LHCN-M2 (cell line): ENCODE measurements at places on chromosomes 13 and 19.

- DNase-seq, result no peak
These were observed 394.2 kb downstream of the FGF9 start for GRCh38 chr13:22064854-22065620.

DNA sequence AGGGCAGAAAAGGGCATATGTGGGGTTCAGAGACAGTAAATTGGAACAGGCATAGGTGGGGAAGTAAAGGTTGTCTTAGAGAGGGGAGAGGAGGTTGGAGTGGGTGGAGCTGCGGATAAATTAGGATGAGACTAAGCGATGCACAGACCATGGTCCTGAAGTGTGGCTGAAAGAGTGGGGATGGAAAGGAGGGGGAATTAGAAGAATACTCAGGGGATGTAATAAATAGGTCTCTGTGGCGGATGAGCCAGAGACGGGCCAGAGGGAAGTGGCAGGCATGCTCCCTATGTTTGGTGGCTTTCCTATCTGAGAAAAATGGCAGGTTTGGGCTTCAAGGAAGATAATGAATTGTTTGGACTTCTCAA lies 123.4 kb downstream of the OLFM4 start:
- DNase-seq, result no peak

GRCh38 chr13:44895953-44896335 lies 93.3 kb downstream of the NUFIP1 start:
- DNase-seq, result no peak

DNA sequence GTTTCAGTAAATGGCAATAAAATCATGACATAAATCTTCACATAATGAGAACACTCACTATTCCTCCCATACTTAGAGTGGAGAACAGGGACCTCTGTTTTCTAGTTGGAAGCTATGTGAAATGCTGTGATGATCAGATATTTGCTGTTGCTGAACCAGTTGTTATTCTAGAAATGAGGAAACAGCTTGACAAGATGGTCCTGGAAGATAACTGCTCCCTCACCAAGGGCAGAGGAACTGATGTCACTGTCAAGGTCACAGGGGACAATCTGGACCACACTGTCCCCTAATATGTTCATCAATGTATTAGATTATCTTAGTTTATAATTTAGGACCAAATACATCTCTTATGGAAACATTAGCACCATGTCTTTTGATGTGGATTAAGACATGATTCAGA lies 1173.3 kb downstream of the PCDH17 start:
- no peak for DNase-seq

DNA sequence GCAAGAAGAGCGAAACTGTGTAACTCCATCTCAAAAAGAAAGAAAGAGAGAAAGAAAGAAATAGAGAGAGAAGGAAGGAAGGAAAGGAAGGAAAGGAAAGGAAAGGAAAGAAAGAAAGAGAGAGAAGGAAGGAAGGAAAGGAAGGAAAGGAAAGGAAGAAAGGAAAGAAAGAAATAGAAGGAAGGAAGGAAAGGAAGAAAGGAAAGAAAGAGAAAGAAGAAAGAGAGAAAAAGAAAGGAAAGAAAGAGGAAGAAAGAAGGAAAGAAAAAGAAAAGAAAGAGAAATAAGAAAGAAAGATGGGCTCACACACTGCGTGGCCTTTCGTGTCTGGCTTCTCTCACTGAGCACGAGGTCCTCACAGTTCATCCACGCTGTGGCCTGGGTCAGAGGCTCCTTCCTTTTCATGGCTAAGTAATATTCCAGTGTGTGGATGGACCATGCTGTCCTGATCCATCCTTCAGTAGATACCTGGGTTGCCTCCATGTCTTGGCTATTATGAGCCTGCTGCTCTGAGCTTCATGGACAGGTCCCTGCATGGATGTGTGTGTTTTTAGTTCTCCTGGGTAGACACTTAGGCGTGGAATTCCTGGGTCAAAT lies 67.4 kb upstream of the NFIC start:
- DNase-seq, result no peak

- no peak for DNase-seq
These were observed 654 bp downstream of the STAP2 start for GRCh38 chr19:4337906-4338440.

DNA sequence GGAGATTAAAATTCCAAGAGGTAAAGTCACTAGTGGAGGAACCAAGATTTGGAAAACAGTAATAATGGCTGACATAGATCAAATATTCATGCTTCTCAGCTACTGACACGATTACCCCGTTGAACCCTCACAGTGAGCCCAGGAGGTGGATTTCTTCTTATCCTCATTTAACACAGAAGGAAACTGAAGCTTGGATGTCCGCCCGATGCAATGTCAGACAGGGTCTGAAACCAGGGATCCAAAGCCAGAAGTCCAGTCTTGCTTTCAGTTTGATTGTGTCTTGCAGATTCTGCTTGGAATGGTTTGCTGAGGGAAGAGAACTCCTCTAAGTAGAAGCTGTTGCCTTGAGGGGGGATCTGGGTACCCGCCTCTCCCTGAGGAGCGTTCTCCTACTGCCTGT lies 404.7 kb downstream of the KCNRG start:
- no peak for DNase-seq

DNA sequence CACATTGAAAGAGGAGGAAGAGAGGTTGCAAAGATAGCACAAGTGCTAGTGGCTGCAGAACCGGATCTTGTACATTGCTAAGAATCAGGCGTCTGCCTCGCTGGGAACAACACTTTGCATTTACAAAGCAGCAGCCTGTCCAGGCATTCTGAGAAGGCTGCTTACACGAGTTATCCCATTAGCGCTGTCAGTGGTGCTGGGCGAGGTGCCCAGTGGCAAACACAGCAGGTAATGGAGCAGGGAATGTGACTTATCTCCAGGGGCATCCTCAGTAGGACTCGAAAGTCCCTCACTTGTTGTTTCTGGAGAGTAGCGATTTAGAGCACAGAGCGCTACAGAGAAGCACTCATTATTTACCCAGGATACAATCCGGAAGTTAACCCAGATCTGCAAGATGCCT lies 209.6 kb downstream of the OLFM4 start:
- DNase-seq, result no peak

- no peak for DNase-seq
These were observed 6.7 kb upstream of the CCNP start for GRCh38 chr19:40232949-40233810.

DNA sequence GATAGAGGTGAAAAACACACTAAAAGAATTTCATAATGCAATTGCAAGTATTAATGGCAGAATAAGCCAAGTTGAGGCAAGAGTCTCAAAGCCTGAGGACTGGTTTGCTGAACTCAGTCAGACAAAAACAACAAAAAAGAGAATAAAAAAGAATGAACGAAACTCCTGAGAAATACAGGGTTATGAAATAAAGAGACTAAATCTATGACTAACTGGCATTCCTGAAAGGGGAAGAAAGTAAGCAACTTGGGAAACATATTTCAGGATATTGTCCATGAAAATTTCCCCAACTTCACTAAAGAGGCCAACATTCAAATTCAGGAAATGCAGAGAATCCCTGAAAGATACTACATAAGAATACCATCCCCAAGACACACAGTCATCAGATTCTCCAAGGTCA lies 47.8 kb downstream of the UBL3 start:
- peak; percentile 10 for DNase-seq

DNA sequence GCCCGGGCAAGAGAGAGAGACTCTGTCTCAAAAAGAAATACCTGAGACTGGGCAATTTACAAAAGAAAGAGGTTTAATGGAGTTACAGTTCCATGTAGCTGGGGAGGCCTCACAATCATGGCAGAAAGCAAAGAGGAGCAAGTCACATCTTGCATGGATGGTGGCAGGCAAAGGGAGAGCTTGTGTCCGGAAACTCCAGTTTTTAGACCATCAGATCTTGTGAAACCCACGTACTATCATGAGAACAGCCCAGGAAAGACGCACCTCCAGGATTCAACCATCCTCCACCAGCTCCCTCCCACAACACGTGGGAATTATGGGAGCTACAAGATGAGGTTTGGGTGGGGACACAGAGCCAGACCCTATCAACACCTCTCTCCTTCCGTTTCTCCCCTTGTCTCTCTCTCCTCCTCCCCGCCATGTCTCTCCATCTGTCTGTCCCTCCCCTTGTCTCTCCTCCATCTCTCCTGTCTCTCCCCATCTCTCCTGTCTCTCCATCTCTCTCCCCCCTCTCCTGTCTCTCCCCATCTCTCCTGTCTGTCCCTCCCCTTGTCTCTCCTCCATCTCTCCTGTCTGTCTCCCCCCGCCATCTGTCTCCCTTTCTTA lies 10.0 kb downstream of the POLR2E start:
- no peak for DNase-seq

GRCh38 chr19:34475026-34475974 lies 6.3 kb upstream of the WTIP start:
- peak; percentile 84 for DNase-seq

DNA sequence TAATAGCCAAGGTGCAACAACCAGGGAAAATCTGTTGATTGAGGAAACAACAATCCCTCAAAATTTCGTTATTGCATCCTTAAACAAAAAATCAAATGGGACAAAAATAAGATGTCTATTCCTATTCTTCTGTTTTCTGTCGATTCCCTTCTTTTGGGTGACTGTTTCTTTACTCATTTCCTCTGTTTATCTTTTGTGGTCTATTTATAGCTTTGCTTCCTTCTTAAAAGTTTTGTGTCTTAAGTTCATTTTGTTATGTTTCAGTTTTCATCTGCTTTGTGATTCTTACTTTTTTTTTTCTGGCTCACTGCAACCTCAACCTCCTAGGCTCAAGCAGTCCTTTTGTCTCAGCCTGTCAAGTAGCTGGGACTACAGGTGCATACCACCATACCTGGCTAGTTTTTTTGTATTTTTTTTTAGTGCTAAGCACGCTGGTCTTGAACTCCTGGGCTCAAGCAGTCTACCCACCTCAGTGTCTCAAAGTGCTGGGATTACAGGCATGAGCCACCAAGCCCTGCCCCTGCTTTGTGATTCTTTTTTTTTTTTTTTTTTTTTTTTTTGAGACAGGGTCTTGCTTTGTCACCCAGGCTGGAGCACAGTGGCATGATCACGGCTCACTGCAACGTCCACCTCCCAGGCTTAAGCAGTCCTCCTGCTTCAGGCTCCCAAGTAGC lies 10.4 kb downstream of the ZNF146 start:
- DNase-seq, result peak; percentile 59

DNA sequence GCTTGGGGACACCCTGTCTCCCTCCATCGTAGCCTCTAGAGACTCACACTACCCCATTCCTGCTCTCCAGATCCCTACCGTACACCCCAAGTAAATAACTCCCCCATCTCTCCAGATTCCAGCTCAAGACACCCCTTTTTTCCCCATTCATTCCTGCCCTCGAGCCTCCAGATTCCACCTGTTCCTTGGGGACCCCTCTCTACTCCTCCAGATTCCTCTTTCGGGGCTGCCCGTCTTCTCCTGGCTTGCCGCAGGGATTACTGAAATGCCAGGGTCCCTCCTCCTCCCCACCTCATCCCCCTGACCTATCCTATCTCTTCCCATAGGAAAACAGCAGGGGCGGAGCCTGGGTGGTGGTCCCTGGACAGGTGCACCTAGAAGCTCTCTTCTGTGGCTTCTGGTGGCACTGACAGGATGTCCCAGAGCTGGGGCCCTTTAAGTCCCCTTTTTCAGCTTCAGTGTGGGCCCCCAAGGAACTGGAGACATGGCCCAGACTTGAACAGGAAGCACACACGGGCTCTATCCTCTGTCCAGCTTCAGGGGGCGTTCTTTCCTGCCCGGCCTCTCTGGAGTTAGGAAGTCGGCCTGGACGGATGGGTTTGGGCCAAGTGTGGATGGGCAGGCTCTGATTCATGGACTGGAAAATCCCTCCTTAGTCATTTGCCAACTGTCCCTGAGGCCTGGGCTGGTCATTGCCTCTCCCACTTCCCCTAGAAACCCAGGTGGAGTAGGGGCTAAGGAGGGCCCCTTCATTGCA lies 1.2 kb downstream of the ZSWIM4 start:
- peak; percentile 91 for DNase-seq
